ENCODE measurements at places on chromosomes 12 and 14. TPM values are rescaled to one million over a fixed set of nuclear protein-coding genes. Genes with fewer than 3 reads are reported as not detected.

- H3K4me1 ChIP-seq, result no peaks in the 10 kb centered on the region
- no peaks in the 10 kb centered on the region for H3K27me3 ChIP-seq
- H3K27ac ChIP-seq, result no peak overlapping the region
- H3K36me3 ChIP-seq, result peaks cover 6% of the 10 kb centered on the region
- H3K4me3 ChIP-seq, result no peak overlapping the region
Observed at GRCh38 chr14:80764496-80764895, 177.0 kb downstream of the CEP128 start.

- no peaks in the 10 kb centered on the region for H3K4me1 ChIP-seq
- H3K4me3 ChIP-seq, result no peak overlapping the region
- H3K36me3 ChIP-seq, result no peaks in the 10 kb centered on the region
- no peaks in the 10 kb centered on the region for H3K27me3 ChIP-seq
Observed at GRCh38 chr14:99539491-99539890, 58.3 kb downstream of the CCNK start.

GRCh38 chr14:25110106-25110505 lies 60.2 kb upstream of the STXBP6 start:
- H3K27me3 ChIP-seq, result peaks cover 16% of the 10 kb centered on the region
- no peak overlapping the region for H3K4me3 ChIP-seq
- H3K36me3 ChIP-seq, result no peaks in the 10 kb centered on the region
- DNase-seq, result no peak

DNA sequence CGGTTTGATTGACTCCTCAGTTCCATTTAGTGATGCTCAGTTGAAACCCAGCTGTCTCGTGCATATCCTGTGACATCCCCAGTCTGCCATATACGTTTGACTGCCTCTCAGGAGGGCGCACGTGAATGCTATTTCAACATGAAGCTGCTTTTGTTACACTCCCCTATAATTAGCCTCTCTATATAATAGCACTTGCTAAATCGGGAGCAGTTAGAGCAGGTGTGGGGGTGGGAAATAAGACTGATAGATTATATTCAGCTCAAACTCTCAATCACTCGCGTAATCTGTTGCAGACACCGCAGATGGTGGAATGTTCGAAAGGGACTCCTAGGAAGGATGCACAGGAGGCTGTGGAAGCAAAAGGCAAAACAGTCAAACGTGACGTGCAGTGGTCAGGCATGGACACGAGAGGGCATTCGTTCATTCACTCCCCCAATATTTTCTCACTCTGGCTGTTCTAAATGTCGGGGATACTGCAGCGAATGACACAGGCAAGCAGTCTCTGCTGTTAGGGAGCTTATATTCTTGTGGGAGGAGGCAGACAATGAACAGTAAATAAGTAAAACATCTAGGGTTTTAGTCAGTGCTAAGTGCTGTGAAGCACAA lies 29.8 kb downstream of the KCNA1 start:
- DNase-seq, result no peak
- peaks cover under 1% of the 10 kb centered on the region for H3K27me3 ChIP-seq
- H3K4me1 ChIP-seq, result peaks cover 5% of the 10 kb centered on the region
- H3K4me3 ChIP-seq, result no peak overlapping the region

GRCh38 chr14:102620413-102620812 lies 28.0 kb downstream of the RCOR1 start:
- H3K36me3 ChIP-seq, result peaks cover 6% of the 10 kb centered on the region
- no peak overlapping the region for H3K4me3 ChIP-seq
- no peak overlapping the region for H3K27ac ChIP-seq
- H3K4me1 ChIP-seq, result peaks cover 51% of the 10 kb centered on the region
- H3K27me3 ChIP-seq, result no peaks in the 10 kb centered on the region
- DNase-seq, result no peak

- DNase-seq, result no peak
- H3K36me3 ChIP-seq, result no peaks in the 10 kb centered on the region
- no peaks in the 10 kb centered on the region for H3K27me3 ChIP-seq
Observed at GRCh38 chr12:79162147-79162772, 297.7 kb downstream of the SYT1 start.

GRCh38 chr12:67943141-67943892 lies 45.9 kb upstream of the IFNG-AS1 start:
- H3K4me1 ChIP-seq, result peaks cover 8% of the 10 kb centered on the region
- no peaks in the 10 kb centered on the region for H3K36me3 ChIP-seq
- DNase-seq, result peak; percentile 27
- no peaks in the 10 kb centered on the region for H3K27me3 ChIP-seq
- no peak overlapping the region for H3K4me3 ChIP-seq
- H3K27ac ChIP-seq, result no peak overlapping the region

GRCh38 chr12:98671459-98671858 lies 26.4 kb downstream of the APAF1 start:
- H3K36me3 ChIP-seq, result peaks cover 17% of the 10 kb centered on the region
- DNase-seq, result no peak
- no peak overlapping the region for H3K27ac ChIP-seq
- peaks cover 9% of the 10 kb centered on the region for H3K4me1 ChIP-seq
- no peaks in the 10 kb centered on the region for H3K27me3 ChIP-seq

GRCh38 chr12:132834181-132834711 lies 5.6 kb upstream of the GOLGA3 start:
- peak overlapping the region; percentile 90 for H3K4me3 ChIP-seq
- no peaks in the 10 kb centered on the region for H3K27me3 ChIP-seq
- H3K27ac ChIP-seq, result peak overlapping the region; percentile 98
- H3K4me1 ChIP-seq, result peaks cover 57% of the 10 kb centered on the region
- no peak for DNase-seq
- no peaks in the 10 kb centered on the region for H3K36me3 ChIP-seq

DNA sequence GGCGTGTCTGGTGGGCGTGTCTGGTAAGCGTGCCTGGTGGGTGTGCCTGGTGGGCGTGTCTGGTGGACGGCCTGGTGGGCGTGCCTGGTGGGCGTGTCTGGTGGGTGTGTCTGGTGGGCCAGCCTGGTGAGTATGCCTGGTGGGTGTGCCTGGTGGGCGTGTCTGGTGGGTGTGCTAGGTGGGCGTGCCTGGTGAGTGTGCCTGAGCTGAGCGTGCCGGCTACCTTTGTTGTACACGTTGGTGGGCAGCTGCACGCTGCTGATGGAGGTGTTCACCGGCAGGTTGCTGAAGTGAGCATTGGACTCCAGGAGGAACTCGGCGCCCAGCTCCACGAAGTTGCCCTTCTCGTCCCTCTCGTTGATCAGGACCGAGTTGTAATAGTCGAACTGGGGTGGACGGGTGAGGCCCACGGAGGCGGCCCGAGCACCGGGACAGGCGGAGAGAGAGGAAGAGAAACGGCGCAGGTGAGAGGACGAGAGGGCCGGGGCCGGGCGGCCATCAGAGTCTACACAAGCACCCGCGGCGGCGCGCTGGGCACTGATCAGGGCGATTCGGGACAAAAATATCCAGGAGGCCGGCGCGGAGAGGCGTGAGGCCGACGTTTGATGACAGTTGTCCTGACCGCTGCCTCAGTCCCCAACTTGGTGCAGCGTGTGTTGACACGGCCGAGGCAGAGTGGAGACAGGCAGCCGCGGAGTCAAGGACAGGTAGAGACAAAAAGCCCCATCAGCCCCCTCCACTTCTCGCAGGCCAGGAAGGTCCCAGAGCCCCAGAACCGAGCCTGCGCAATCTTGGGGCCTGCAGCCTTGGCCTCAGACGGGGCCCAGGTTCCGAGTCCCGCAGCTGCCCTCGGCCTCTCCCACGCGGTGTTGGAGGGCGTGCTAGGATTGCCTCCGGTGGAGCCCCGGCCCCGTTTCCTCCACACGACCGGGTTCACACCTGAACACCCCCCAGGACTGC lies 10.5 kb downstream of the CACNA2D4 start:
- H3K27ac ChIP-seq, result peak overlapping the region; percentile 52
- H3K36me3 ChIP-seq, result no peaks in the 10 kb centered on the region
- DNase-seq, result peak; percentile 69
- peaks cover 2% of the 10 kb centered on the region for H3K4me1 ChIP-seq
- H3K4me3 ChIP-seq, result peak overlapping the region; percentile 63

- H3K36me3 ChIP-seq, result no peaks in the 10 kb centered on the region
- DNase-seq, result no peak
- H3K27ac ChIP-seq, result no peak overlapping the region
- peaks cover 18% of the 10 kb centered on the region for H3K27me3 ChIP-seq
- no peaks in the 10 kb centered on the region for H3K4me1 ChIP-seq
Observed at GRCh38 chr12:130014485-130014807, 110.6 kb upstream of the TMEM132D start.

GRCh38 chr12:77409551-77409950 lies 344.2 kb upstream of the E2F7 start:
- no peaks in the 10 kb centered on the region for H3K27me3 ChIP-seq
- H3K36me3 ChIP-seq, result no peaks in the 10 kb centered on the region
- no peak overlapping the region for H3K27ac ChIP-seq
- no peak overlapping the region for H3K4me3 ChIP-seq
- no peak for DNase-seq
- no peaks in the 10 kb centered on the region for H3K4me1 ChIP-seq

DNA sequence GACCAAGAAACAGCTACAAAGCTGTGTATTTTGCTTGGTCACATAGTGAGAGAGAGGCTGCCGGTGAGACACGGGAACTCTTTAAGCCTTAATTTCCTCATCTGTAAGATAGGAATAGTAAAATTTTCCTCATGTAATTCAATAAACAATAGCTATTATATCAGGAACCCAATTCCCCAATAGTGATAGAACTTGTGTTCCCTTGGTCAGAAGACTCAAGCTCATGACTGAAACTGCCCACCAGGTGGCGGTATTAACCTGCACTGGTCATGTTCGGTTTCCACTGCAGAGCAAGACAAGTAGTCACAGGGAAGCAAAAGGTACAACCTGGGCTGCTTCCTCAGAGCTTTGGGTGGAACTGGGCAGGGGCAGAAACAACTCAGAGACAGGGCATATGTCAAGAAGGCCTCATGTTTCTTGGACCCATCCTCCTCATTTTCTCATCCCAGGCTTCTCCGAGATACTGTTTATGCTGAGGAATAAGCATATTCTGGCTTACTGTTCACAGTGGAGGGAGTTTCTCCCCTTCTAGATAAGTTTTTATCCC lies 4.2 kb upstream of the AJUBA start:
- peaks cover 2% of the 10 kb centered on the region for H3K4me1 ChIP-seq
- H3K4me3 ChIP-seq, result no peak overlapping the region
- H3K27ac ChIP-seq, result peak overlapping the region; percentile 25
- peaks cover 8% of the 10 kb centered on the region for H3K36me3 ChIP-seq

DNA sequence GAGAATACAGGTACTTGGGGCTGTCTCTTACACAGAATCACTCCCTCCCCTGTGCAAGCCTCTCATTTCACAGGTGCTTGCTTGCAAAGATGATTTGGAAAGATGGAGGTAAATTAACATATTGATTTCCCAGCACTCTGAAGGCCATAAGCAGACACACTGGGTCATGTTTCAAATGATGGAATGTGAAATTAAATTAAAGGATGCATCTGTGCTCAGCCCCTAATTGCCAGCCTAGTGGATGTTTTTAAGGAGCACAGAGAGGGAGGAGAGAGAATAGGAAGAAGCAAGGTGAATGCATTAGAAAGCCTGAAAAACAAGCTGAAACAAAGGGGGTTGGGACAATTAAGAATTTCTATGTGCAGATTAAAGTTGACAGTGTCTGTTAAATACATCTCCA lies 96.1 kb upstream of the GRIP1 start:
- no peaks in the 10 kb centered on the region for H3K36me3 ChIP-seq
- H3K27me3 ChIP-seq, result no peaks in the 10 kb centered on the region
- H3K27ac ChIP-seq, result peak overlapping the region; percentile 1
- DNase-seq, result no peak
- no peak overlapping the region for H3K4me3 ChIP-seq

- H3K27me3 ChIP-seq, result no peaks in the 10 kb centered on the region
- no peak for DNase-seq
- no peak overlapping the region for H3K4me3 ChIP-seq
Observed at GRCh38 chr12:59787610-59788009, 191.8 kb downstream of the SLC16A7 start.

- H3K36me3 ChIP-seq, result no peaks in the 10 kb centered on the region
- H3K4me3 ChIP-seq, result no peak overlapping the region
- H3K27me3 ChIP-seq, result no peaks in the 10 kb centered on the region
- H3K27ac ChIP-seq, result no peak overlapping the region
- no peak for DNase-seq
Observed at GRCh38 chr12:61713121-61713520, 547.1 kb upstream of the USP15 start.

The RDH12 gene
- total RNA-seq, result not detected

The DEGS2 gene
- total RNA-seq, result not detected

The DPF3 gene
- total RNA-seq, result 0.58 TPM

The KERA gene
- not detected for total RNA-seq

The NTF3 gene
- total RNA-seq, result not detected

The NOS1 gene
- not detected for total RNA-seq

The RFX4 gene
- total RNA-seq, result not detected

The KRT74 gene
- 0.26 TPM for total RNA-seq

The DEPDC4 gene
- 0.38 TPM for total RNA-seq

The LGMN gene
- 19.6 TPM for total RNA-seq

All from naive thymus-derived CD8-positive, alpha-beta T cell (primary cell).